Skin of body (tissue), 3 donors: ENCODE measurements at places on chromosomes 4 and X. TPM values are rescaled to one million over a fixed set of nuclear protein-coding genes. Genes with fewer than 3 reads are reported as not detected.

The MAEA gene
- total RNA-seq: 32.6 TPM

The ARX gene
- 0.10 TPM for total RNA-seq

The PHKA1 gene
- total RNA-seq: 3.9 TPM

The GIMD1 gene
- total RNA-seq: not detected

The FAM200B gene
- 20.3 TPM for total RNA-seq

The MFAP3L gene
- total RNA-seq: 10.5 TPM

The GAGE12J gene
- total RNA-seq: not detected

The CT45A1 gene
- total RNA-seq: not detected

The SMIM43 gene
- total RNA-seq: 0.30 TPM

The SYNPO2 gene
- total RNA-seq: 26.7 TPM

The UGT8 gene
- 1.5 TPM for total RNA-seq

The MAGED4 gene
- 18.0 TPM for total RNA-seq

The CSAG3 gene
- total RNA-seq: not detected

The NDST3 gene
- total RNA-seq: 0.20 TPM

The GABRQ gene
- 0.79 TPM for total RNA-seq

The TXK gene
- 1.1 TPM for total RNA-seq

The MAGEB10 gene
- not detected for total RNA-seq

The FRMD7 gene
- total RNA-seq: 0.10 TPM

The HERC3 gene
- total RNA-seq: 26.1 TPM

The CDKL2 gene
- 0.49 TPM for total RNA-seq
